ENCODE measurements at places on chromosomes 12 and 14.

DNA sequence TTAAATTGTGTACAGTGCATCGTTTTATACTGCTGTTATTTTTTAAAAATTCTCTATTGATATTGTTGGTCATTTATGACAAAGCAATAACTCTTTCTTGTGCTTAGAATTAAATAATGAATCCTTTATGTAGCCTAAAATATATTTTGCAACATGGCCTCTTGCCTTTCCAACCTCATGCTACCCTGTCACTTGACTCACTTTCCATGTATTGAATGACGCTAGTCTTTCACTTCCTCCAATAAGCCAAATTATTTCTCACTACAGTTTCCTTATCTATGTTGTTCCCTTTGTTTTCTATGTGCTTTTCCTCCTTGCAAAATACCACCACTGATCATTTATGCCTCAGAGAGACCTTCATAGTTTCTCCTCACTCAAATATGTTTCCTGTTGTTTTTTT, 16.3 kb upstream of the EPYC start:
- no peak overlapping the region for H3K27ac ChIP-seq
- no peaks in the 10 kb centered on the region for H3K36me3 ChIP-seq
- H3K4me3 ChIP-seq = no peak overlapping the region
- H3K4me1 ChIP-seq = no peaks in the 10 kb centered on the region

GRCh38 chr12:6700646-6701051, at the start of gene PIANP:
Gene PIANP (minus strand): TSS chr12:6700815. CDS start chr12:6698061, 2,754 bp downstream.
- H3K27me3 ChIP-seq = peaks cover 31% of the 10 kb centered on the region
- peaks cover 8% of the 10 kb centered on the region for H3K4me1 ChIP-seq
- no peaks in the 10 kb centered on the region for H3K36me3 ChIP-seq
- no peak within 1 kb of the TSS for H3K4me3 ChIP-seq
- DNase-seq = peak; percentile 38

- no peak overlapping the region for H3K27ac ChIP-seq
- no peaks in the 10 kb centered on the region for H3K27me3 ChIP-seq
- H3K36me3 ChIP-seq = no peaks in the 10 kb centered on the region
- no peak for DNase-seq
- no peak overlapping the region for H3K4me3 ChIP-seq
- peaks cover 2% of the 10 kb centered on the region for H3K4me1 ChIP-seq
Observed at GRCh38 chr14:51621654-51622053, 30.1 kb upstream of the FRMD6 start.

- no peak overlapping the region for H3K27ac ChIP-seq
- no peak overlapping the region for H3K4me3 ChIP-seq
- H3K4me1 ChIP-seq = no peaks in the 10 kb centered on the region
- no peak for DNase-seq
- H3K36me3 ChIP-seq = peaks cover 6% of the 10 kb centered on the region
Observed at GRCh38 chr12:120741476-120742421, 16.1 kb downstream of the ACADS start.

DNA sequence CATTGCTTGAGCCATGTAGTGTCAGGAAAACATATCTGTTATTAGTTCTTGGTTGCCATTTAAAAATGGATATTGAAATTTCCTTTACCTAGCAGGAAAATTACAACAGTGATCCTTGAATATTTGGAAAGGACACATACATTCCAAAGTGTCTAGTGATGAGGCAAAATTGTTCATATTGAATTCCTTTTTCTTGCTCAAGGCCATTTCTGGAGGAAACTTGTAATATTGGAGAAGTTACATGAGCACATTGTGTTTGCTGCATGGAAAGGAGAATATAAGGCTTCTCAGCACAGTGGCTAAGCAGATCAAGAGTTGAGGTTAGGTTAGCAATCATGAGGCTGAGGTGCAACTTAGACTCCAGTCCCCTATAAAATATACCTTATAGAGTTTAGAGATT, 121.9 kb downstream of the PDE3A start:
- peaks cover 7% of the 10 kb centered on the region for H3K4me1 ChIP-seq
- H3K27ac ChIP-seq = no peak overlapping the region
- no peak for DNase-seq
- no peaks in the 10 kb centered on the region for H3K36me3 ChIP-seq
- no peaks in the 10 kb centered on the region for H3K27me3 ChIP-seq

DNA sequence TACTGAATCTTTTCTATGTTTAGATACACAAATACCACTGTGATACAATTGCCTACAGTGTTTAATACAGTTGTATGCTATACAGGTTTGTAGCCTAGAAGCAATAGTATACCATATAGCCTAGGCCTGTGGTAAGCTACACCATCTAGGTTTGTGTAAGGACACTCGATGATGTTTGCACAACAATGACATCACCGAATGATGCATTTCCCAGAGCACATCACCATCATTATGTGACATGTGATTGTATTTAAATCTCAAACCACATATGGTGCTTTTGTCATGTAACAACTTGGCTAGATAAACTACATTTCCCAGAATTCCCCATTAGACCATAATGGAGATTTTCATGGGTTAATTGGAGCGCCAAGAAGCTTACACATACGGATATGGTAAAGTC, 128.4 kb upstream of the CPNE8 start:
- no peaks in the 10 kb centered on the region for H3K4me1 ChIP-seq
- no peak overlapping the region for H3K27ac ChIP-seq
- H3K4me3 ChIP-seq = no peak overlapping the region
- DNase-seq = no peak
- no peaks in the 10 kb centered on the region for H3K36me3 ChIP-seq
- no peaks in the 10 kb centered on the region for H3K27me3 ChIP-seq

DNA sequence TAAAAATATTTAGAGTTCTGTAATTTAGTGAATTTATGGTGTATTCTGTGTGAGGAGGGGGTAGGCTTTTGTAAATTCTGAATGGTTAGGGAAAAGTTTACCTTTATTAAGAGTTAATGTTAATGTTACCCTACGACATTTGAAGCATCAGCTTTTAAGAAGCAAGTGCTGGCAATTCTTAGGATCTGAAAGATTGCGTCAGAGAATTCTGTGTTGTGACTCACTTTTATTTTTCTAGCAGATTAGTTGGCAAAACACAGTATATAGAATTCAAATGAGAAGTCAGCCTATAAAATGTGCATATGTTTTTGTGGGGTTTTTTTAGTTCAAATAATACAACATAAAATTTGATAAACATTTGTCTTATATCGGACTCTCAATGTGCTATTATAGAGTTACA, 97.6 kb downstream of the RAD52 start:
- no peaks in the 10 kb centered on the region for H3K4me1 ChIP-seq
- no peak overlapping the region for H3K27ac ChIP-seq
- H3K27me3 ChIP-seq = no peaks in the 10 kb centered on the region
- DNase-seq = peak; percentile 60
- H3K36me3 ChIP-seq = no peaks in the 10 kb centered on the region

DNA sequence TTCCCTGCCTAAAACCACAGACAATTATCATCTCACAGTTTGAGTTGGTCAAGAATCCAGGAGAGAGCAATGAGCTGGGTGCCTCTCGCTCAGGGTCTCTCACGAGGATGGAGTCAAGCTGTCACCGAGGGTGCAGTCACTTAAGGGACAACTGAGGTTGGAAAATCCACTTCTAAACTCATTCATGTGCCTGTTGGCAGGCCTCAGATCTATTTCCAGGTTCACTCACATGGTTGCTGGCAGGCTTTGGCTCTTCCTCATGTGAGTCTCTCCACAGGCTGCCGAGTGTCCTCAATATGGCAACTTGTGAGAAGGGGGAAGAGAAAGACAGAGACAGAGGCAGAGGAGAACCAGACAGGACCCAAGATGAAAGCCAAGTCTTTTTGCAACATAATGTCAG, 10.5 kb upstream of the OR10P1 start:
- no peak overlapping the region for H3K4me3 ChIP-seq
- no peaks in the 10 kb centered on the region for H3K4me1 ChIP-seq
- H3K27ac ChIP-seq = no peak overlapping the region
- no peak for DNase-seq

- no peaks in the 10 kb centered on the region for H3K4me1 ChIP-seq
- H3K4me3 ChIP-seq = no peak overlapping the region
- H3K27ac ChIP-seq = no peak overlapping the region
- DNase-seq = no peak
- H3K27me3 ChIP-seq = no peaks in the 10 kb centered on the region
Observed at GRCh38 chr14:58071341-58071740, 80.7 kb downstream of the ARMH4 start.

GRCh38 chr14:90600619-90601018, 203.8 kb downstream of the CALM1 start:
- no peak overlapping the region for H3K4me3 ChIP-seq
- peaks cover 6% of the 10 kb centered on the region for H3K36me3 ChIP-seq
- H3K27me3 ChIP-seq = no peaks in the 10 kb centered on the region
- DNase-seq = no peak
- H3K4me1 ChIP-seq = no peaks in the 10 kb centered on the region

GRCh38 chr14:24110523-24110922, 4.1 kb upstream of the DCAF11 start:
- DNase-seq = no peak
- no peaks in the 10 kb centered on the region for H3K27me3 ChIP-seq
- H3K27ac ChIP-seq = no peak overlapping the region
- H3K4me1 ChIP-seq = peaks cover under 1% of the 10 kb centered on the region
- no peaks in the 10 kb centered on the region for H3K36me3 ChIP-seq
- no peak overlapping the region for H3K4me3 ChIP-seq

DNA sequence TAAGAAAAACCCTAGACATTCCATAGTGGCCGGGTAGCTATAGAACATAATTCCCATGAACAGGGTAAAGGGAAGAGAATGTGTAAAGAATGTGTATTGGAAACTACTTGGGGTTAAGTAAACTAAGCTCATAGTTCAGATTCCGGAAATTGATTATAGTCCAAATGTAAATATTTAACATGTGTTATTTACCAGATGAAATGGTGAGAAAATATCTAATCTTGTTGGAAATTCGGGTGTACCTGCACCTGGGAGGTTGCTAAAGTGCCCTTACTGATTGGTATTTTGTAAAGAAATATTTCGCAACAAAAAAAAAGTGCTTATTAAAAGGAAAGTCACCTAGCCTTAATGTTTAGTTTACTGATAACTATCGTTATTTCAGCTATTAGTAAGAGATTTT, 14.4 kb downstream of the RASSF9 start:
- H3K36me3 ChIP-seq = no peaks in the 10 kb centered on the region
- H3K27me3 ChIP-seq = no peaks in the 10 kb centered on the region
- H3K27ac ChIP-seq = no peak overlapping the region
- DNase-seq = peak; percentile 33
- no peaks in the 10 kb centered on the region for H3K4me1 ChIP-seq

DNA sequence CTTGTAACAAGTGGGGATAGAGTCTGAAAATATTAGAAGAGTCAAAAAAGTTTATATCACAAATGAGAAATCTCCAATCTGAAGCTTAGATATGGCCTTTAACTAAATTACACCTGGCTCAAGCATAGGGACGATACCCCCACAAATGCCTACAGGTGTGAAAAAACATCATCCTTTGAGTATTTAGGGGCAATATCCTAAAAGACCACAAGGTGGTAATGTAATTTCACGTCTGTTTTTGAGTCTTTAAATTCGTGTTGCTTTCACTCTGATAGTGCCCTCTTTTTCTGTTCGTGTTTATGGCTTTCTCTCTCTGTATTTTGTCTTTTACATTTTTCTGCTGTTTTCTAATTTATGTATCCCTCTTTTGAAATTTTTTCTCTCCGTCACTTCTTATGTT, 84.3 kb downstream of the ETNK1 start:
- H3K36me3 ChIP-seq = no peaks in the 10 kb centered on the region
- no peak for DNase-seq
- H3K4me1 ChIP-seq = no peaks in the 10 kb centered on the region
- H3K4me3 ChIP-seq = no peak overlapping the region

DNA sequence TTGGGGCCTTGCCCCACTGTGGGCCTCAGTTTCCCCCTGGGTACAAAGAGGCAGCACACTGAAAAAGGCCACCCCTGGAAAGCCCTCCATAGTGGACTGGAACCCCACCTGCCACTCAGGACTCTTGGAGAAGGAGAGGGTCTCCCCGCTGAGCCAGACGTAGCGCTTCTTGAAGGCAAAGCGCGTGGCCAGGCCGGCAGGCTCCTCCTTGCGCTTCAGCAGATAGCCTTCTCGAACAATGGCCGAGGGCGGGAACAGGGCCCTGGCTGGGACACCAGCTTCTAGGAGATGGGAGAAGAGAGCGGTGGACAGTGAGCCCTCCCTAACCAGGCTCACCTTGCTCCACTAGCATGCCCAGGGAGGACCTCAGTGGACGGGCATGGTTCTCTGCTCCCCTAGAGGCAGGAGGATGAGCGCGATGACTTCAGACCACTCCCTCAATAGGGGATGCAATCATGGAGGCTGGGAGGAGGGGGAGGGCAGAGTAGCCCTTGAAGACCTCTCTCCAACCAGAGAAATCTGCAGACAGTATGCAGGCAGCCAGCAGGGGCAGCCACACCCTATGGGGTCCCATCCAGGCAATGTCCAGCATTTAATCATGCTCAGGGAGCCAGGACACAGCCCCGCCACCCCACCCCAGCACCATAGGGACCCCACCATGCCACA, 29.8 kb downstream of the RASAL1 start:
- peaks cover 6% of the 10 kb centered on the region for H3K4me1 ChIP-seq
- no peak overlapping the region for H3K27ac ChIP-seq
- no peaks in the 10 kb centered on the region for H3K36me3 ChIP-seq
- DNase-seq = no peak

DNA sequence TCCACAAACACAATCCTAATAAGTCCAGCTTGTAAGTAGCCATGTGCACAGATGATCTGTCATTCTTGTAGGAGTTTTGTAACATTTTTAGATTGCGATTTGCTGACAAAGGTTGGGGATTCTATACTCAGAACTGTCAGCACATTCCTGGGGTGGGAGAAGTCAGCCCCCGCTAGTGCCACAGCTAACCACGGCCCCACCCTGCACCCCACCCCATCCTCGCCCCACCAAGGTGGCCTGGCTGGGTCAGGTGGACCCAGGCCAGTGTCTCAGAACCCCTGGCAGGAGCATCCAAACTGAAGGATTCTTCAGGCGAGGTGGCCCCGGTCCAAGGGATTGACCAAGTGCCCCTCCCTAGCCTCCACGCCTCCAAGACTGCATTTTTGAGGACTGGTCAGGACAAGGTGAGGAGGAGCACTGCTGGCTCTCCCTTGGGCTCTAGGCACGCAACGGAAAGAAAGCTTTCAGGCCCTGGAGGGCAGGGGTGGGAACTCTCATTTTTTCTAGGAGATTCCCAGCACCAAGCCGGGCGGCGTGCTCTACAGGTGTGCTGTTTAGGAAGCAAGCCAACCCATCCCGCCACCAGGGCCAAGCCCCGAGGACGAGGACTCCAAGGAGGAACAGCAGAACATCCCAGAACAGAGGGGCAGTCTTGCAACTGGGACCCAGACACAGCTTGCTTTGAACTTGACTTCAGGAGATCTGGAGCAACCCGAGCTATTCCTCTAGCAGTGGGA, 172.8 kb downstream of the BCL11B start:
- H3K27ac ChIP-seq = no peak overlapping the region
- H3K4me3 ChIP-seq = no peak overlapping the region
- H3K36me3 ChIP-seq = no peaks in the 10 kb centered on the region
- H3K27me3 ChIP-seq = no peaks in the 10 kb centered on the region
- H3K4me1 ChIP-seq = peaks cover 6% of the 10 kb centered on the region

Data from trophoblast cell (in vitro differentiated cells and primary cell).